ENCODE measurements at places on chromosomes 12 and 14. TPM values are rescaled to one million over a fixed set of nuclear protein-coding genes. Genes with fewer than 3 reads are reported as not detected.

RGS6 gene
- 0.47 TPM for total RNA-seq

DNA sequence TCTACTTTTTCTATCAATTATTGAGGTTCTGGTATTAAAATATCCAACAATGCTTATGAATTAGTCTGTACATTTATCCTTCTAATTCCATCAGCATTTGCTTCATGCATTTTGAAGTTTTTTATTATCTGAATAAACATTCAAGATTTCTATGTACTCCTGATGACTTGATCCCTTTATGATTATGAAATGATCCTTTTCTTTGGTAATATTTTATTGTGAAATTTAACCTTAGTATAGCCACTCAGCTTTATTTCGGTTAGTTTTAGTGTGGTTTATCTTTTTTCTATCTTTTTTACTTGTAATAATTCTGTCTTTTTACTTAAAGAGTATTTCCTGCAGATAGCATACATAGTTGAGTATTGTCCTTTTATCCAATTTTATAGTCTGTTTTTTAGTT is 106.6 kb downstream of the SNAPC1 start:
- no peak for DNase-seq

- no peak for DNase-seq
These were observed 133.6 kb downstream of the TTLL5 start for GRCh38 chr14:75794615-75795038.

PRH2 gene
- not detected for total RNA-seq

DNA sequence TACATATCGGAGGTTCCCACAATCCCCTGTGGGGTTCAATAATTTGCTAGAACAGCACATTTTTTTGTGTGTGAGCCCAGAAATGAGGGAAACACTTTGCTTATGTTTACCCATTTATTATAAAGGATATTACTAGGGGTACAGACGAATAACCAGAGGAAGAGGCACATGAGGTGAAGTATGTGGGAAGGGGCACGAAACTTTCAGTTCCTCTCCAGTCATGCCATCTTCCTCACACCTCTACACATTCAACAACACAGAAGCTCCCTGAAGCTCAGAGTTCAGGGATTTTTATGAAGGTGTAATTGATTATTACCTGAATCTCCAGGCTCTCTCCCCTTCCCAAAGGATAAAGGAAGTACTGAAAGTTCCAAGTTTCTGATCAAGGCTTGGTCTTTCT is 30.2 kb upstream of the DYRK2 start:
- no peak for DNase-seq

DNA sequence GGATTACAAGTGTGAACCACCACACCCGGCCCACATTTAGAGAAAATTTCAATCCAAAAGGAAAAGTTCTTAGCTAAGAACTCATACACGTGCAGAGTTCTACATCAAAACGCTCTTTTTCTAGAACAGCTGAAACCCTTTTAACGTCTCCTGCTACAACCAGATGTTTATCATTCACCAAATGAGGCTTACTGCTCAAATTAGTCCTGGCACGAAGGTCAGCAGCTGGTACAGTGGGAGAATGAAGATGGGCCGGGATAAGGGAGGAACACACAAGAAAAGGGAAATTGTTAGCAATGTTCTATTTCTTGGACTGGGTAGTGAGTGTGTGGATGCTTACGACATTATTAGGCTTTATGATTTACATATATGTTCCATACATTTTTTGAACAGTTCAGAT is 37.2 kb downstream of the PRKAB1 start:
- DNase-seq: no peak

CLECL1 gene
- total RNA-seq: 1.6 TPM

DNA sequence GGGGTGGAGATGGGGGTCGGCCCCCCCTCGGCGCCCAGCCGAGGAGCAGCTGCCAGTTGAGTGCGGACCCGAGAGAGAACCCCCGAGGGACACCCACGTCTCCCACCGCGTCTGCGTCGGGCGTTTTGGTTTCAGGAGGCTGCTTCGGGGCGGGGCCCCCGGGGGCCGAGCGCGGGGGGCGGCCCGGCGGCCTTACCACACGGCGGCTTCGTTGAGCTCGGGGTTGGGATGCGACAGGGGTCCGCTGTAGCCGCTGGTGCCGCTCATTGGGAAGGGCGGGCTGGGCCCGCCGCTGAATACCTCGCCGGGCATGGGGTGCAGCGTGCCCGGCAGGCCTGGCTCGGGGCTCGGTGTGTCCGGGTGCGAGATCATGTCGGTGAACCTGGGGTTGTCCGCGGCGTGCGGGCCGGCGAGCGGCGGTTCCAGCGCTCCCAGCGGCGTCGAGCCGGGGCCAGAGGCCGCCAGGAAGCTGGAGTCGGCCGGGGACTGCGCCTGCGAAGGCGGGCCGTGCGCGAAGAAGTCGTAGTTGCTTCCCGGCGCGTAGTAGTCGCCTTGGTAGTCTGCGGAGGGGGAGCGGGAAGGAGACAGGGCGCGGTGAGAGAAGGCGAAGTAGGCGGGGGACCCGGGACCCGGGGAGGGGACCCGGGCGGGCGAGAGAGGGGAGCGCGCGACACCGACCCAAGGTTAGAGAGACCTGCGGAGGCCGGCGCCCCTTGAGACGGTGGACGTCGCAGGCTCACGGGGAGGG is 8.5 kb downstream of the LHX5 start:
- no peak for DNase-seq

- no peak for DNase-seq
These were observed 323.9 kb upstream of the DIO2 start for GRCh38 chr14:80535171-80535570.

NPFF gene
- total RNA-seq: not detected

GRCh38 chr14:64187331-64187730 is 106.8 kb downstream of the ESR2 start:
- no peak for DNase-seq

HHIPL1 gene
- total RNA-seq: not detected

GPR162 gene
- total RNA-seq: 0.13 TPM
